Stimulated activated naive CD8-positive, alpha-beta T cell treated with anti-CD3 and anti-CD28 coated beads, Interleukin-15, Interleukin-2, amounts not matched to agents 100 U/mL and 50 U/mL, for 24 hours (primary cell): ENCODE measurements at places on chromosomes 7 and 10.

DNA sequence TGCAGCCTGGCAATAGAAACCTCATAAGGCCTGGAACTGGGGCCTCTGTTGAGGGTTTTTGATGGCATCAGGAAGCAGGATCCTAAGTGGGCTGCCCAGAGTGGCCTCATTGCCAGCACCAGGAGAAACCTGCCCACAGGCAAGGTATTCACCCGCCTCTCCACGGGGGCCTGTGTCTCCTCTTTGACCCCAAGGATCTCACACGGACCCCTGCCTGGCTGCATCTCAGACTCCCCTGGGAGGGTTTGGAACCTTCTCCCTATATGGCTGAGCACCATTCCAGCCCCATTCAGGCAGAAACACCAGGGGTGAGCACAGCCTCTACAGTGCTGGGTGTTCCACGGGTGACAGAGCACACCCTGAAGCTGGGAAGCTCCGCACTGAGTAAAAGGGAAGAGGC lies 14.6 kb upstream of the C10orf71 start:
- DNase-seq = no peak

GRCh38 chr10:71973777-71974488 lies 9.7 kb downstream of the CHST3 start:
- DNase-seq = peak; percentile 30

- no peak for DNase-seq
These were observed 37.1 kb upstream of the SRI start for GRCh38 chr7:88256906-88257305.

GRCh38 chr10:45557275-45557905 lies 115.2 kb downstream of the ZFAND4 start:
- DNase-seq = peak; percentile 25

DNA sequence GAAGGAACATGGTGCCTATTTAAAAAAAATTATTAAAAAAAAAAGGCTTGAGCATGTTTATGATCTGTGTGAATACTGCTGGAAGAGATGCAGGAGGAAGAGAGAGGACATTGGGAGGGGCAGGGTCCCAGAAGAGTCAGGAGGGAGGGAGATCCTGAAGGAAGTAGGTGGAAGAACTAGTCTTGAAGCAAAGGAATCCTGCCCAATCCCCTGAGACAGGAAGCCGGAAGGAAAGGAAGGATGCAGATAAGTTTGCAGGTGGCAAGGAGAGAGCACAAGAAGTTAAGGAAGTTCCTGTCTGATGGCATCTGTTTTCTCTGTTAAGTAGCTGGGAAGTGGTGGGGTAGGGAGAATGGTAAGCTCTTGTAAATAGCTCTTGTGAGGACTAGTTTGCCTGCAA lies 318.5 kb downstream of the DOCK4 start:
- DNase-seq = no peak

DNA sequence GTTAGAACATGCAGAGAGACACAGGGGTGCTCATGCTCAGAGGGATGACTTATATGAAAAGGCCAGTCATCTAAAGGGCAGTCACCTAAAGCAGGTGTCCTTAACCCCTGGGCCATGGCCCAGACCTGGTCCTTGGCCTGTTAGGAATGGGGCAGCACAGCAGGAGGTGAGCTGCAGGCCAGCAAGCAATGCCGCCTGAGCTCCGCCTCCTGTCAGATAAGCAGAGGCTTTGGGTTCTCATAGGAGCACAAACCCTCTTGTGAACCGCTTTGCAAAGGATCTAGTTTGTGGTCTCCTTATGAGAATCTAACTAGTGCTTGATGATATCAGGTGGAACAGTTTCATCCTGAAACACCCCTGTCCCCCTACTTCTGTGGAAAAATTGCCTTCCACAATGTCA lies 14.5 kb downstream of the ANKRD7 start:
- no peak for DNase-seq

DNA sequence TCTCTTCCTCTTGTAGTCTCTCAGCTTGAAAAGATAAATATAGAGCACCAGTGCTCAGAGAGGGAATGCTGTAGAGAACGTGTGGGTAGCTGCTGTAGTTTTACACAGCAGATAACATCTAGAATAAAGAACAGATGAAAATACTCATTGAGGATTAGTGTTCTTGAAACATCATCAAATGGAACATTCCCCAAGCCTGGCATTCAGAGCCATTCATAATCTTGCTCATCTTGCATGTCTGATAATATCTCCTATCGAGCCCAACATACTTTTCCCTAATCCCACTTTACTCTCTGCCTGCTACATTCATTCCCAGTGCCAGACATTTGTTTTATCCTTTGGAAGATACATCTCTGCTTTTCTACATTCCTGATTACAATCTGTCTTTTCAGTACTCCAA lies 35.2 kb downstream of the MCU start:
- DNase-seq = no peak

DNA sequence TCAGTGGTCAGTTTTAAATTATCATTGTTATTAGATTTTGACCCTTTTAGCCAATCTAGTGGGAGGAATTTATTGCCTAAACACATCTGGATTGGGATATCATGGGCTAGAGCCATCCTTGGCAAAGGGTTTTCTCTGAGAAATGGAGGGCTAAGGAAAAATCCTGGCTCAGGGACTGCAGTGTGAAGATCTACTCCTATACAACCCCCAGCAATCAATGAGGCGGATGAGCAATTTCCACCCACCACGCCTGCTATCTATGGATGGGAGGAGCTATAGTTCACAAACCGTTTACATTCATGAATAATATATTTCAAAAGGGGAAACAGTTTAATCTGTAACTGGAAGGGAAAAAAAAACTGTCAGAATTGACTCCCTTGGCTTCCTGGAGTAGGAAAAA lies 2.7 kb downstream of the CAV1 start:
- DNase-seq = no peak

GRCh38 chr7:26854876-26855855 lies 9.2 kb downstream of the SKAP2 start:
- DNase-seq = no peak

DNA sequence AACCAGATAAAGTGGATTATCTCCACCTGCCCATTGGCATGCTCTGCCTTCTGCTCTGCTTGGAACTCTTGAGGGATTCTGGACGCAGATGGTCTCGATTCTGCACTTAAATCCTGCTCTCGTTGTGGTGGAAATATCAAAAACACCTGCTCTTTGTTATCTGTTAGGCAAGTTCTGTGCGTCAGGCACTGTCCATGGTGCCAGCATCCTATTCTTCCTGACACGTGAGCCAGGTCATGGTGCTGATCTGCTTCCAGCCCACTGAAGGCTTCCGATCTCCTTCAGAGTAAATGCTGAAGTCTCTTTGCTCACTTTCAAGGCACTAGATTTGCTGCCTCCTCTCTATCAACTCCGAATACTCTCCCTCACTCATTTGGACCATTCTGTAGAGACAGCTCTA lies 505.6 kb downstream of the HTR7 start:
- DNase-seq = no peak
